Activated naive CD8-positive, alpha-beta T cell treated with anti-CD3 and anti-CD28 coated beads, Interleukin-2, amount 10 ng/mL, durations not matched to agents 7 days and 5 days (primary cell): ENCODE measurements at places on chromosomes 11 and 22.

- no peaks in the 10 kb centered on the region for H3K36me3 ChIP-seq
- no peak overlapping the region for H3K27ac ChIP-seq
- peaks cover 5% of the 10 kb centered on the region for H3K4me1 ChIP-seq
- peaks cover 6% of the 10 kb centered on the region for H3K27me3 ChIP-seq
Measured at GRCh38 chr11:19389787-19390303, 149.1 kb upstream of the E2F8 start.

- no peak overlapping the region for H3K27ac ChIP-seq
- no peaks in the 10 kb centered on the region for H3K4me1 ChIP-seq
- H3K4me3 ChIP-seq = no peak overlapping the region
- H3K36me3 ChIP-seq = no peaks in the 10 kb centered on the region
Measured at GRCh38 chr11:105588001-105588400, 21.9 kb upstream of the GRIA4 start.

DNA sequence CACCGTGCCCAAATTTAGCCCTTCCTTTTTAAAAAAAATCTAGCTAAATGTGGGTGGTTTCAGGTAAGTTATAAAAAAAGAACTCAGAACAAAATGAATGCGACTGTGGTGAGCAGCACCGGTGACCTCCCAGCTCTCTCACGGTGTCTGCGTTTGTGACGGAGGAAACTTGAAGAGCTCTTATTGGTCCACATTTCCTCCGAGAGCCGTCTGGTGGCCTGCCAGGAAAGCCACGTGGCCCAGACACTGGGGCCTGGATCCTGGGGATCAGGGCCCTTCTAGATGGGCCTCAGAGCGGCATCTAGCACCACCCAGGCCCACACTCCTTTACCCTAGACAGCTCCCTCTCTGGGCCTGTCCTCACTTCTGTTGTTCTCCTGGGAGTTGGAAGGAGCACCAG lies 39.5 kb downstream of the B3GAT1 start:
- DNase-seq = no peak
- H3K36me3 ChIP-seq = no peaks in the 10 kb centered on the region
- no peak overlapping the region for H3K27ac ChIP-seq

DNA sequence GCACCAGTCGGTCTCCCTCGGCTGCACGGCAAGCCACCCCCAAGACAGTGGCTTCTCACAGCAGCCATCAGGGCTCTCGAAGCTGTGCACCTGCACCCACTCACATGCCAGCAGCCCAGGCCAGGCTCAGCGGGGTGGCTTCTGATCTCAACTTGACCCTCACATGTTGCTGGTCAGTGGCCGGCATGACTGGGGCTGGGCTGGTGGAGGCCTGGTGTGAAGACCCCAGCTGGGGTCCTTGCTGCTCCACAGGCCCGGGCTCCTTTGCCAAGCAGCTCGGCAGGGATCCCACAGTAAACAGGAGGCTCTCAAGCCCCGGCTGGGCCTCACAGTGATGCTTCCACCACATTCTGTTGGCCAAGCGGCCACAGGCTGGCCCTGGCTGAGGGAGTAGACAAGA lies 128.2 kb downstream of the BRD1 start:
- peaks cover 3% of the 10 kb centered on the region for H3K36me3 ChIP-seq
- no peaks in the 10 kb centered on the region for H3K4me1 ChIP-seq

- H3K4me3 ChIP-seq = no peak overlapping the region
- no peaks in the 10 kb centered on the region for H3K36me3 ChIP-seq
- no peaks in the 10 kb centered on the region for H3K4me1 ChIP-seq
- no peaks in the 10 kb centered on the region for H3K27me3 ChIP-seq
- H3K27ac ChIP-seq = no peak overlapping the region
- no peak for DNase-seq
Measured at GRCh38 chr22:48950151-48950915, 877.3 kb downstream of the BRD1 start.

GRCh38 chr22:46508491-46508999 lies 28.9 kb downstream of the CELSR1 start:
- H3K4me3 ChIP-seq = no peak overlapping the region
- H3K4me1 ChIP-seq = peaks cover 5% of the 10 kb centered on the region
- H3K27me3 ChIP-seq = peaks cover 3% of the 10 kb centered on the region

DNA sequence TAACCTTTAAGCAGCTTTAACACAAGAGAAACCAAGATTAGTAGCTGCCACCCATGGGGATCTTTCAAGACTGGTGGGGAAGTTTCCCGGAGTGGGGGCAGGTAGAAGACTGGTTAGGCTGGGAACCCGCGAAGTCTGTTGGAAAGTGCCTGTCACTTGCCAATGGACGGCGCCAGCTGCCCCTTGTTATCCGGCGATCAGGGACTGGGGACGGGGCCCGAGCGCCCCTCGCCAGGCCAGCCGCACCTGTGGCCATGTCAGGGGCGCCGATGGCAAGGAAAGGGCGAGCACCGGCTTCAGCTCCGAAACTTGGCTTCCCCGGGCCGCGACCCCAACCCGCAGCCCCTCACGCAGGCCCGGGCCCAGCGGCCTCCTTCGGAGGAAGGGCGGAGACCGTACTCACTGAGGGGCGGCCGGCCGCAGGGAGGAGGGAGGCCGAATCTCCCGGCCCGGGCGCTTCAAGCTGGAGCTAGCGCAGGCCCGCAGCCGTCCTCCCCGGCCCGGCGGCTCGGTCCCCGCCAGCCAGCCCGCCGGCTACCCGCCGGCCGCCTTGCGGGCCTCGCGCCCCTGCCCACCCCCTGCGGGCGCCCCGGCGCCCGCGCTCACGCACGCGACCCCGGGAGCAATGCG lies 539 bp downstream of the EIF4ENIF1 start:
- H3K36me3 ChIP-seq = peaks cover 20% of the 10 kb centered on the region
- peak overlapping the region; percentile 85 for H3K4me3 ChIP-seq
- H3K27ac ChIP-seq = peak overlapping the region; percentile 74
- peak; percentile 62 for DNase-seq
- H3K4me1 ChIP-seq = peaks cover 32% of the 10 kb centered on the region

DNA sequence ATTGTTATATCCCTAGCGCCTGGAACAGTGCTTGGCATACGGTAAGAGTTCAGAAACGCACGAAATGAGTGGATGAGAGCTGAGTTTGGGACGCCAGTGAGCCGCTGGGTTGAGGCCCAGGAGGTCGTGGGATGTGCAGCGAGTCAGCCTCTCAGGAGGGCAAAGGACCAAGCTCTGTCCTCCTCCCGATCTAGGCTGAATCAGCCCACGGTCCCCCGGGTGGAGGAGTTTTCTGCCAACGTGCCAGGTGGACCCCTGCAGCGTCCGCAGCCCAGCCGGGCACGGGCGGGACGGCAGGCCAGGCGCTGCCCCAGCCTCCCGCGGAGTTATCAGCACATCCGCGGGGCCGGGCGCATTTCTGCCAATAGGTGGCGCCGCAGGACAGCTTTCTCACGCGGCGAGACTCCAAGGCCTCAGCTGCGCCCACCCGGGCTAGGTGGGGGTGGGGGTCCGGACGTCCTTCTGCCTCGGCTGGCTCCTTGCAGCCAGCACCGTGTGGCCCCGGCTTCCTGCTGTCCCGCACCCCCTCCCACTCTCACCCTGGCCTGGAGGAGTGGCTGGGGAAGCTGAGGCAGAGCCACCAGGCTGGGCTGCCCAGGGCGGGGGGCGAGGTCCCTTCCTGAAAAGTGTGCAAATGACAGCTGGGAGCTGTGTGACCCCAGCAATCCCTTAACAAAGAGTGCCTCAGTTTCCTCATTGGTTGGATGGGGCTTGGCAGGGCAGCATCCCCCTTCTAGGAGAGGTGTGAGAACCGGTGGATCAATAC lies 2.2 kb upstream of the RPS19BP1 start:
- peak; percentile 91 for DNase-seq
- peak overlapping the region; percentile 27 for H3K27ac ChIP-seq
- H3K4me1 ChIP-seq = peaks cover 25% of the 10 kb centered on the region
- no peaks in the 10 kb centered on the region for H3K27me3 ChIP-seq

DNA sequence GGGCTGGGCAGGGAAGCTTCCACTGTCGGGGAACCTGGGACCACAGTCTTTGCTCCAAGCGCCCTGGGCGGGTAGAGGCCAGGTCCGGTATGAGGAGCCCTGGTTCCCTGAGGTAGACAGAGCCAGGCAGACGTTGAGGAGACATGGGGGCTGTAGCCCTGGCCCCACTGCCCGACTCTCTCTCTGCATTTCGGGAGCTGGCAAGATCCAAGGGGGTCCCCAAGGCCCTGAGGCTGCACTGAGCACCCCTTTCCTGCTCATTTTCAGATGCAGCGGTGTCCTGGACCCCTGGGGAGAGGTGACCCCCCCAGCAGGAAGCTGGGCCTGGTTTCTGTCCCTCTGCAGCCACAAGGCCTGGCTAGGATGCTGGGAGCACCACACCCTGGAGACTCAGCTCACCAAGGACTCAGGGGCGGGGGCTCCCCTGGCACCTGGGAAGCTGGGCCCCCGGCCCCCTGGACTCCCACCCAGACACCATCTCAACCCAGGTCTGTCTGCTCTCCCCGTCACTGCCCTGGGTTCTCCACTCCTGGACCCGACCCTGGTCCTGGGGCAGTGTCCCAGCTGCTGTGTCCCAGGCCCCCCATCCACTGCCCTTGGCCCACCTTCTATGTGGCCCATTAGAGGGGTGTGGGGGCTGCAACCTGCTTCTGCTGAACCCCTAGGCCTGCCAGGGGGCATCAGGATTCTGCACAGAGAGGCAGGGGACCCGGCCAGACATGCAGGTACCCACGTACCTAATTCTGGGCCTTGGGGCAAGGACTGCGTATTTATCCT lies 15.0 kb upstream of the MUC6 start:
- H3K27me3 ChIP-seq = peaks cover 7% of the 10 kb centered on the region
- no peak for DNase-seq
- H3K4me3 ChIP-seq = no peak overlapping the region
- no peaks in the 10 kb centered on the region for H3K36me3 ChIP-seq

DNA sequence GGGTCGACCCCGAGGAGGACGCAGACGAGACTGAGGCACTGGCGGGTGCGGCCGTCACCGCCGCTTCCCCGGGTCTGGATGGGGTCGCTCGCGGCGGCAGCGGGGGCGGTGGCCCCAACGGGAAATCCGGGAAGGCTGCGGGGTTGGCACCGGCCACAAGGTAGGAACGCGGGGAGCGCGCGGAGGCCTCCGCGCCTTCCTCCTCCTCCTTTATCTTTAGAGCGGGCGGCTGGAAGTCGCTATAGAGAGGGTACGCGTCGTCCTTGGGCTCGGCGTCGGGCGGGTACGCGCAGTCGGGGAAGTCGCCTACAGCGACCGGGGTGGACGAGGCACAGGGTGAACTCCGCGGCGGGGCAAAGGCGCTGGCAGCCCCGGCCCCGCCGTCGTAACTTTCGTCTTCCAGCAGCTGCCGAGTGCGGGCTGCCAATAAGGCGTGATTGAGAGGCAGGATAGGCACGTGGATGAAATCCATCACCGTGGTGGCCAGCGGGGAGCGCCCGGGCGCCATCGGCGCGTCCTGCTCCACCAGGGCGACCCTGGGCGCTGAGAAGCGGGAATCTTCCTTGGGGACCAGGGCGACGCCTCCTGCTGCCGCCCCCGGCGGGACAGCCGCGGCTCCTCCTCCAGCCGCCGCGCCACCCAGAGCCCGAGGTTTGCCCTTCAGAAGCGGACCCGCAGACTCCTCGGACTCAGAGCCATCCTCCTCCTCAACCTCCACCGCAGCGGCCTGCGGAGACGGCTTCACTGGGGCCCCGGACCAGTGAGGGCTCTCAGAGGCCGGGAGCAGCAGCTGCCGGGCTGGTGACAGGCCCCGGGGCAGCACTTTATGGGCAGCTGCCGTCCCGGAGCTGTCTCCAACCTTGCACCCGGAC lies 1.7 kb downstream of the PGR start:
- peaks cover 3% of the 10 kb centered on the region for H3K4me1 ChIP-seq
- no peak overlapping the region for H3K4me3 ChIP-seq
- H3K27ac ChIP-seq = no peak overlapping the region

DNA sequence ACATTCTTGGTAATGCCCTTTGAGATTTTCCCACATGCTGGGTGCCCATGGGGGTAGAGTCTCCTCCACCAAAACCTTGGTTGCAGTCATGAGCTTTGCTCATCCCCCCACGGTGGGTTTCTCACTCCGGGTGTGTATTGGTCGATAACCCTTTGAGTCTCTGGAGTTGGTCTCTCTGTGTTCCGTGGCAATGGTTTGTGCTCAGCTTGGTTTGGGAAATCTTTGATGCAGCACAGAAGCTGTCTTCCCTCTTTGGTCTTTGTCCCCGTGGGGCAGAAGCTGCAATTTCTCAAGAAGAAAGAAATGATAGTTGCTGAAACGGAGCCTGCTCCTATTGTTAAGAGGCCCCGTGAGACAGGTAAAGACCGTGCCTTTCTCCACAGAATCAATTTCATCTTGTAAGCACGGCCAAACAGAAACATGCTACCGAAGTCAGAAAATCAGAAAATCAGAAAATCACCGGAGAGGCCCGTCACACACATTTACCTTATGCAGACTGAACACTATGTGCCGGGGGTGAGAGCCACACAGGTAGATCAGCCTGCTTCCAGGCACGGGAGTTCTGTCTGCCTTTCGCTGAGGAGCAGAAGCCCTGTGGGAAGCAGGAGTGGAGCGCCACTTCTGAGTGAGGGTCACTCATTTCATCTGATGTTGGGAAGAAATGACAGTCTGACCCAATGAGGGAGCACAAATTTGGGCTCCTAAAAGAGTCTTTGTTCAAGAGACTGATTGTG lies 186.1 kb downstream of the TBC1D22A start:
- no peak overlapping the region for H3K27ac ChIP-seq
- no peak overlapping the region for H3K4me3 ChIP-seq
- H3K4me1 ChIP-seq = peaks cover 5% of the 10 kb centered on the region
- no peak for DNase-seq

GRCh38 chr11:121291896-121292494 lies 576 bp upstream of the SC5D start:
- H3K27ac ChIP-seq = peak overlapping the region; percentile 87
- H3K27me3 ChIP-seq = no peaks in the 10 kb centered on the region
- peaks cover 8% of the 10 kb centered on the region for H3K36me3 ChIP-seq
- H3K4me1 ChIP-seq = peaks cover 23% of the 10 kb centered on the region

DNA sequence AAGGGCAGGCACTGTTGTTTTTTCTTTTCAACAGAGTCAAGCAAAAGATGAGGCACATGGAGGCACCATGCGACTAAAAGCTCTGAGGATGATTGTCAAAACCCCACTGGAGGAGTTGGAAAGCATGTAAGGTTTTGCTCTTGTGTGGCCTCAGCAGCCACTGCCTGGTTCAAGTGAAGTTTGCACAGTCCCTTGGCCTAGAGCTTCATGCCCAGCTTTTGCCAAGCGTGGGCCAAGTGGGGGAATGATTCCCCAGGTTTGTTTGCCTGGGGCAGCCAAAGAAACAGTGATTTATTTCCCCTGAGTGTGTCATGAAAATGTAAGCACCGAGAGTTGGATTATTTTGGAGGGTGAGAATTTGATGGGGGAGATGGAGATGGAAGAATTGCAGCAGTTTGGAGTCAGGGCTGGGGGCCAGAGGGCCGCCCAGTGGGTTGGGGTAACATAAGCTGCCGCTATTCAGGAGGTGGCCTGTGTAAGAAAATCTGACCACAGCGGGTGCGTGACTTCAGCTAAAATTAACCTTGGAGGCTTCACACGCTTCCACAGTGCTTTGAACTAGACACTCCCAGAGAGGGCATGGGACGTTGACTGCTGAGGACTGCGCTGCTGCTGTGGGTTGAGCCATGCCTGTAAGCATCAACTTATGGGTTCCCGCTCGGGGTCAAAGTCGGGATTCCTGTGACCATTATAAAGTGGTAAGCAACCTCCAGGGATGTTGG lies 100.7 kb downstream of the NAV2 start:
- H3K4me3 ChIP-seq = no peak overlapping the region
- H3K27me3 ChIP-seq = peaks cover 8% of the 10 kb centered on the region
- no peaks in the 10 kb centered on the region for H3K36me3 ChIP-seq
- H3K27ac ChIP-seq = no peak overlapping the region
- H3K4me1 ChIP-seq = no peaks in the 10 kb centered on the region
